ENCODE measurements at places on chromosomes 5 and 9. TPM values are rescaled to one million over a fixed set of nuclear protein-coding genes. Genes with fewer than 3 reads are reported as not detected.

Gene CDC26
- total RNA-seq = 26.1 TPM

Gene ADAM19
- total RNA-seq = 80.6 TPM

Gene TMEM174
- not detected for total RNA-seq

Gene ADAMTS13
- total RNA-seq = 2.5 TPM

Gene PLPP7
- total RNA-seq = 0.21 TPM

Gene FOXD1
- total RNA-seq = 0.13 TPM

Gene KIF3A
- total RNA-seq = 14.0 TPM

GRCh38 chr9:83520292-83520691 lies 17.9 kb downstream of the FRMD3 start:
- DNase-seq = no peak

DNA sequence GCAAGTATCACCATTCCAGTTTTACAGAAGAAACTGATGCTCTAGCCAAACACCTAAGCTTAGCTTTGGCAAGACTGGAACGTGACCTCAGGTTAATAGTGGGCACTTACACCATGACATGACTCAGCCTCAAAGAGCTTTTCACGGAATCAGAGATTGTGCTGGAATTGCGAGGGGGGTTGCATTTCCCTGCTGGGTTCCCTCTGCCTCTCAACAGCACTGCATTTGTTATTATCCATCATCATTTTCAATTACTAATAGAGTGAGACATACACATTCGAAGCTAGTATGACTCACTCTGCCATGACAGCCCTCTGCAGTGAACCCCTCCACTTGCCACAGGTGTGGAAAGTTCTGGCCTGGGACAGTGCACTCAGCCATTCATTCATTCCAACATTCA lies 8.0 kb downstream of the SPOCK1 start:
- no peak for DNase-seq

DNA sequence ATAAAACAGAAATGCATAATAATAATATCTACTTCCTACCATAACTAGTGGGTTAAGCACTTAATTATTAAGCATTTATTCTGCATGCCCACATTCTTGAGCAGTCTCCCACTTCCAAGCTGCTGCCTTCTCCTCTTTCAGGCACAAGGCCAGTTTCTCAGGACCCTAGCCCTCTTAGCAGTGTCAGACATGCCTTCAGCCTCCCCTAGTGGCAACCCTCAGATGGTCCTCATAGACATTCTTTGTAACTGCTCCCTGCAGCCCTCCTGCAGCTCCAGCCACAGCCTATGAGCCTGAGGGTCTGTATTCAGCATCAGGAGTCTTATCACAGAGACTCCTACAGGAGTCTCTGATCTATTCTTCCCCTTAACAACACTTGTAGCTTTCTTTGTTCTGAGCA lies 3.9 kb downstream of the IL9 start:
- DNase-seq = no peak

- no peak for DNase-seq
Measured at GRCh38 chr9:73095425-73095824, 56.2 kb upstream of the ANXA1 start.

DNA sequence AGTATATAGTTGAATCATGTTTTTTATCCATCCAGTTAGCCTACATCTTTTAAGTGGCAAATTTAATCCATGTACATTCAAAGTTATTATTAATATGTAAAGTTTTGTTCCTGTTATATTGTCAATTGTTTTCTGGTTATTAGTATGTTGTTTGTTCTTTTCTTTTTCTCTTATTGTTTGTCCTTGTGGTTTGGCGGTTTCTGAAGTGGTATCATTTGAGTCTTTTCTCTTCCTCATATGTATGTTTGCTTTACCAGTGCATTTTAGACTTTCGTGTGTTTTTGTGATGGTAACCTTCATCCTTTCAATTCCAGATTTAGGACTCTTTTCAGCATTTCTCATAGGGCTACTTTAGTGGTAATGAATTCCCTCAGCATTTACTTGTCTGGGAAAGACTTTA lies 130.4 kb upstream of the RFX3 start:
- DNase-seq = no peak

GRCh38 chr5:89956838-89957237 lies 452.7 kb downstream of the CETN3 start:
- no peak for DNase-seq

- no peak for DNase-seq
Measured at GRCh38 chr5:117473165-117473564, 898.5 kb upstream of the SEMA6A start.

- DNase-seq = no peak
Measured at GRCh38 chr9:89077519-89077918, 86.3 kb downstream of the S1PR3 start.

- DNase-seq = no peak
Measured at GRCh38 chr9:100220936-100221335, 121.9 kb downstream of the INVS start.

GRCh38 chr5:82798676-82799075 lies 278.5 kb downstream of the TMEM167A start:
- DNase-seq = no peak

DNA sequence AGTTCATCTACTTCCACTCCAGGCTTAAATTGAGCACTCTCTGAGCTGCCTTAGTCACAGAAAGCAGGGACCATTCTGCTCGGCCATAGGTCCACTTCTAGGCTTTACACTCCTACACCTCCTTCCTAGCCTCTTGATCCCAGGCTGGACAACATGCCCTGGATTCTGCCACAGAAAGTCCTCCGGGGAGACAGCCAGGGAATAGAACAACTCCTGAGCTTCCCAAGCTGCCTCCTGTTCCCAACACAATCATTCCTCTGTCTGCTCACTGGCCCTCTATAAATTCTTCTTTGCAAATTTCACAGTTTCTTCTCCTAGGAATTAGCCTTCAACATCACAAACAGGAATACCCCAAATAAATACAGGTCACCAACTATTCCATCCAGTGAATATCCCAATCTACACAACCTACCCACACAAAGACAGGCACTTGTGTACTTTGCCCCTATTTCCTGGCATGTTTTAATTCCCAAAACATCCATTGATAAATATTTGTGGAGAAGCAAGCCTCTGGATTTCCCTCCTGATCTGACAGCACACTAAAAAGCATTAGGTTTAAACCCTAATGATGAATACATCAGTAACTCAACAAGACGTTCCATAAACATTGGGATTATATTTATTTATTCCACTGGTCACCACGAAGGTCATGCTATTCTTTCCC lies 125.5 kb downstream of the ENC1 start:
- DNase-seq = no peak

GRCh38 chr5:63125862-63126261 lies 547.2 kb downstream of the LRRC70 start:
- DNase-seq = no peak

DNA sequence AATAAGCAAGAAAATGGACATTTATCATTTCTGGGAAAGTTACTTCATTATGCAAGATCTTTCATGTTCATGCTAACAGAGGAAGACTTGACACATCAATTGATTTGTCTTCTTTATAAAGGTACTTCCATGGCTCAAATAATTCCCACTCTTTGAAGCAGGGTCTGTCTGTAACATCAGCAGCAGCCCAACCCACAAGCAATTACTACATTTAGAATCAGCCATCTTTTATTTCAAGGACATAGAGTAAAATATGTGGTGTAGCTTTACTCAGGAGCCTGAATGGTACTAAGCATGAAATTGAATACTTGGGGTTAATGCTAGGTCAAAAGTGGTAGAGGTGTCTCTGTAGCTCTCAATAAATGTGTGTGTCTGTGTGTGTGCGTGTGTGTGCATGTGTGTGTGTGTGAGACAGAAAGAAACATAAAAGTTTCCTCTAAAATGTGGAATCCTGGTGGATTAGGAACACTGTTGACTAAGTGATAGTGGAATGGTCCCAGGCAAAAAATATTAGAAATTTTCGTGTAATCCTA lies 581.1 kb downstream of the CAAP1 start:
- DNase-seq = no peak

DNA sequence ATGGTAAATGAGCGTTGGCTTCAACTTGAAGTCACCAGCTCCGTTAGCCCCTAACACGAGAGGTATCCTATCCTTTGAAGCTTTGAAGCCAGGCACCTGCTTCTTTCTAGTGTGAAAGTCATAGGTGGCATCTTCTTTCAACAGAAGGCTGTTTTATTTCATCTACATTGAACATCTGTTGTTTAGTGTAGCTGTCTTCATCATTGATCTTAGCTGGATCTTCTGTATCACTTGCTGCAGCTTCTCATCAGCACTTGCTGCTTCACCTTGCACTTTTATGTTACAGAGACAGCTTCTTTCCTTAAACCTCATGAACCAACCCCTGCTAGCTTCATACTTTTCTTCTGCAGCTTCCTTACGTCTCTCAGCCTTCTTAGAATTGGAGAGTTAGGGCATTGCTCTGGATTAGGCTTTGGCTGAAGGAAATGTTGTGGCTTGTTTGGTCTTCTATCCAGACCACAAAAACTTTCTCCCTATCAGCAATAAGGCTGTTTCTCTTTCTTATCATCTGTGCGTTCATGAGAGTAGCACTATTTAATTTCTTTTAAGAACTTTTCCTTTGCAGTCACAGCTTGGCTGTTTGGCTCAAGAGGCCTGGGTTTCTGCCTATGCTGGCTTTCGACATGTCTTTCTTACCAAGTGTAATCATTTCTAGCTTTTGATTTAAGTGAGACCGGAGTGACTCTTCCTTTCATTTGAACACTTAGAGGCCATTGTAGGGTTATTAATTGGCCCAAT lies 47.2 kb downstream of the PCSK5 start:
- no peak for DNase-seq

- DNase-seq = peak; percentile 95
Measured at GRCh38 chr9:98034593-98035546, 21.7 kb upstream of the NANS start.

GRCh38 chr5:54243483-54244080 lies 66.8 kb downstream of the ARL15 start:
- peak; percentile 56 for DNase-seq

DNA sequence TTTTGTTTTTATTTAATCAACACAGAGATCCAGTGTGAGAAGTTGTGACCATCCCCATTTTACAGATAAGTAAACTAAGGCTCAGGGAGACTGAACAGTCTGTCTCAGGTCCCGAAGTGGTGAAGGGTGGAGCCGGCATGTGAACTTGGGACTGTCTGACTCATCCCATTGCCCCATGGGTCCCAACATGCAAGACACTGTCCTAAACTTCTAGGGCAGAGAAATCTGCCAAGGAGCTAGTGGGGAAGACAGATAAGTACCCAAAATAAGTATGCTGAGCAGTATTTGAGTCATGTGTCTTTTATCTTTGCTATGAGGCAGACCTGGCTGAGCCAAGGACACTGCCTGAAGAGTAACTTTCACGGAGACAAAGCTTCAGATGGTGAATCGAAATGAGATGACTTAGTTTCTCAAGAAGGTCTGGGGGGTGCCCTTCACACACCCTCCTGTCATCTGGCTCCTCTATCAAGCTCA lies 64.3 kb upstream of the SLC25A51 start:
- no peak for DNase-seq

GRCh38 chr9:108835831-108836230 lies 20.0 kb downstream of the ACTL7B start:
- no peak for DNase-seq

DNA sequence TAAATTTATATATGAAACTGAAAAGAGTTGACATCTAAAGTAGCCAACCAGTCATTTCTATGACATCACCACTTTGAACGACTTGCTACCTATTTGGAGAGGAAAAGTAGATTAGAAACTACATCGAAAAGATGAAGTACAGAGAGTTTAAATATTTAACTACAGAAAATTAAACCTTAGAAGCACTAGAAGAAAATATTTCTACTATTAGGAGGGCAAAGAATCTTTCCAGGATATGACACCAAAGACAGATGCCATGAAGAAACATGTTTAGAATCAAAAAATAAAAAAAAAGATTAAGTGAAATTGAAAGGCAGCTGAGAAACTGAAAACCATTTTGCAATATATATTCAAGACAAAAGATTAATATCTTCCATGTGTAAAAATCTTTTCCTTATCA lies 144.7 kb downstream of the COL23A1 start:
- DNase-seq = no peak

DNA sequence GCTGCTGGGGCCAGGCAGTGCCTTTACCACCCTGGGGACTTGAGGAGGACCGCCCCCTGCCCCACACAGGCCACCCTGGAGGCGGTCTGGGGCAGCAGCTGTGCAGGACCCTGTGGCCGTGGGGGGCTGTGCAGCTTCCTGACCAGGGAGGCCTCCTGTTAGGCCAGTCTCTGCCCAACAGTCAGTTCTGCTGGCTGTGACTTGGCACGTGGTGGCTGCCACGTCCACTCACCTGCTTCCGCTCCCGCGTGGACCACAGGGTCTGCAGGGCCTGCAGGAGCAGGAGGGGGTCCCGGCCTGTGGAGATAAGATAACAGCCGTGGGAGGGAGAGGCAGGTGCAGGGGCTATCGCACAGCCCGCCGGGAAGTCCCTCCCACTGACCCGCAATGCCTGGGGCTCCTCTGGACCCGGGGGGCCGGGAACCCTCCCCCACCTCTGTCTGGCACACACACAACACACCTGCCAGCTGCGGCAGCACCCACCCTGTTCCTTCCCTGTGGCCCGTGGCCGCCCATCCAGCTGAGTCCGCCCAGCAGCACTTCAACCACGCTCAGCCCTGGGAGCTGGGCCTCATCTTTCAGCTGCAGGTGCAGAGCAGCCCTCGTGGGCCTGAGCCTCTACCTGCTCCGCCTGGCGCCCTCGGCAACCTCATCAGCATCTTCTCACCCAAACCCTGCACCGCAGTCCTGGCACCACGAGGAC lies 39.7 kb downstream of the EXD3 start:
- DNase-seq = no peak

DNA sequence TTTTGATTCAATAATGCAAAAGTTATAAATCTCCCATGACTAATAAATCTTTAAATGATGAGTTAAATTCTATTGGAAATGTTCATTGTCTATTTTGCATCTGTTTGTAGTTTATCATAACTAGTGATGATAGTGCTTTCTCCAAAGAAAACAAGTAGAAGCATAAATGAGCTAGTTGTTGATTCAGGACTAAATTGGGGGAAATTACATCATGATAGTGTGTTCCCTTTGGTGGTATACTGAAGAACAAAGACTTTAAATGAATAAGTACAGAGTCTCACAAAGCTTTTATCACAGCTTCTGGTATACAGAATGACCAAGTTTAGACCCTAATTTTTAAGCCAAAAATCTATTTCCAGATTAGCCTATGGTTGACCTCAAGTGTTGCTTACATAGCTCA lies 173.8 kb downstream of the MCTP1 start:
- DNase-seq = no peak

- no peak for DNase-seq
Measured at GRCh38 chr5:83265318-83265717, 188.0 kb downstream of the XRCC4 start.
